ENCODE measurements at places on chromosomes 4 and X.

- peak; percentile 25 for DNase-seq
Observed at GRCh38 chrX:79268788-79269187, 98.3 kb downstream of the ITM2A start.

GRCh38 chr4:52372269-52372668 lies 286.8 kb downstream of the USP46 start:
- no peak for DNase-seq

GRCh38 chr4:184163813-184164212 lies 53.9 kb downstream of the ENPP6 start:
- DNase-seq, result no peak

GRCh38 chr4:6198768-6199421 lies 1.5 kb downstream of the JAKMIP1 start:
- no peak for DNase-seq

GRCh38 chrX:9280831-9281230 lies 184.0 kb upstream of the TBL1X start:
- no peak for DNase-seq

DNA sequence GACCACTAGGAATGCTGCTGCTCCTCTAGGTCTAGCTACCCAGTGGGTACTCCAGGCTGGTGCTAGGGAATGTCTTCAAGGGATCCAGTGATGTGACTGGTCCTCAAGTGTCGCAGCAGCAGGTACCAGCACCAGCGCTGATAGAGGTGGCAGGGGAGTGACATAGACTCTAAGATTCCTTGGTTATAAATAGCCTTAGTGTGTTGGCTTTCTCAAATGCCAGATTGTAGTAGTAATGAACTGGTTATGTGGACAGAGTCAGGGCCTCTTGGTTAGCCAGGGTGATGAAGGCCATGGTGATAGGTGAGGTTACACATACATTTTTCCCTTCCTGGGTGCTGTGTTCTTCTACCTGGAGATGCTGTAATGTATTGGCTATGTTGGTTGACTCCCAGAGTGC lies 38.3 kb downstream of the DCLK2 start:
- DNase-seq, result no peak

Data from glomerular endothelial cell (primary cell).